ENCODE measurements at places on chromosomes 3 and 15.

DNA sequence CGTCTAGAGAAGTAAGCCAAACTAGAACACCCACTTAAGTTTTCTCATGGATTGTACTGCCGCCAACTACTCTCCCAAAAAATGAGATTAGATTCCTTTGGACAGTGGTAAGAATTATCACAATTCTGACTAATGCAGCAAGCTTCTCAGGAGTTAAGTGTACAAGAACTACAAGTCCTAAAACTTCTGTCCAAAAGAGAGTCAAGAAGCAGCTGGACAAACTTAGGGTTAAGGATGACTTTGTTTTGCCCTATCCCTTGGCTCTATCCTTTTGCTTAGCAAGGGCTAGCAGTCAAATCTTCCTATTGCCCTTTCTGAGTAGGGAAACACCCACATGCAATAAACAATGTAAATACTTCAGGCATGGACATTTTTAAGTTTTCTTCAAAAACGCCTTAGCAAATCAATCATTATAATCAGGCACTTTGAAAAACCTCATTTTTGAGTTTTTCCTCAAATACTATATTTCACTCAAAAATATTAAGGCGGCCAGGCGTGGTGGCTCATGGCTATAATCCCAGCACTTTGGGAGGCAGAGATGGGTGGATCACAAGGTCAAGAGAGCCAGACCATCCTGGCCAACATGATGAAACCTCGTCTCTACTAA lies 19.5 kb downstream of the RAF1 start:
- DNase-seq: no peak

DNA sequence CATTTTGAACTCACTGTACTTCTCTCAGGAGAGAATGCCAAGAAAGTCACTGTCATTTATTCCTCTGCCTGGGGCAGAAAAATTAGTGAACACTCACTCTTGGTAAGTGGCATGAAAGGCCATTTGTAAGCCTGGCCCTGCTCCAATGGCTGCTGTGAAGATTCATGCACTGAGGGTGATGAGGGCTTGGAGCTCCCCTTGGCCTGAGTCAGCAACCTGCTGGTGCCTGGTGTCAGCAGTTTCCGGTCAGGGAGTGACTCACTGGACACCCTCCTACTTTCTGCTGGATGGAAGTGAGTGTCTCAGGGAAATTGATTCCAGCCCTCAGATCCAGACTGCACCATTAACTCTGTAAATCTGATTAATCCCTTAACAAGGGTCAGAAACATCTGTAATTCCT lies 37.6 kb downstream of the TRA2B start:
- no peak for DNase-seq

- DNase-seq: no peak
These were observed 500 bp upstream of the RAB6B start for GRCh38 chr3:133896002-133896761.

GRCh38 chr15:73747847-73748590 lies 5.1 kb downstream of the INSYN1 start:
- no peak for DNase-seq

GRCh38 chr15:87496109-87496508 lies 760.4 kb downstream of the NTRK3 start:
- DNase-seq: no peak

- DNase-seq: no peak
These were observed 785.9 kb downstream of the GRM7 start for GRCh38 chr3:7646851-7647250.

DNA sequence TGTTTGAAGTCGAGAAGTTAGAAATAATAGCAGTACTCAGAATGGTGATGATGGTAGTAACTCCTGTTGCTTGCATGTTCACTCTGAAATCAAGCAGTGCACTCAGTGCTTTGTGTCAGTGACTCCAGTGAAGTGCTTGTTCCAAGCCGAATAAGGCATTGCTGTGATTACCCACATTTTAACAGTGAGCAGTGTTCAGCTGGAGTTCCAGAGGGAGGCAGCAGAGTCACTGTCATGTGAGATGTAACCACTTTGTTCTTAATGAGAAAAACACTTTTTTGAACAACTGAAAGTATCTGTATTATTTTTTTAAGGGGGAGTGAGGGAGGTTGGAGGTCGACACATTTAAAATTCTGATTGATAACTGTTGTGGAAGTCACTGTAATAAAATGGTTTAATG lies 3.7 kb downstream of the MDFIC2 start:
- DNase-seq: peak; percentile 1

DNA sequence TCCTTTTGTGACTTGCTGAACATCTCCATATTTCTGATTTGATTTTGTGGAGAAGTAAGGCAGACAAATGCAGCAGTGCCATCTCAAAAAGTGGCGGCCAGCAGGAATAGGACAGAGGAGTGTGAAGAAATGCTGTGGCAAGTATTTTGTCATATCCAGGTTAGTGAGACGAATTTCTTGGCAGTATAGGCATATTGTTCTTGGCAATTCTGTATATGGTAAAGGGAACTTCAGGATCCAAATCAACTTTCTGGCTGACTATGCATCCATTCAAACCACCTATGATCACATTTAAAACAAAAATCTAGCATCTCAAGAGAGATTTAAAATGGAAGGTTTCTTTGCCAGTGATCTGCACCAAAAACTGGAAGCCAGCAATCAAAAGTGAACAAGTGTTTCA lies 228.0 kb downstream of the DTWD1 start:
- no peak for DNase-seq

- DNase-seq: no peak
These were observed 80.7 kb downstream of the CHST2 start for GRCh38 chr3:143200001-143200924.

GRCh38 chr15:35696767-35697231 lies 150.8 kb upstream of the DPH6 start:
- DNase-seq: no peak

DNA sequence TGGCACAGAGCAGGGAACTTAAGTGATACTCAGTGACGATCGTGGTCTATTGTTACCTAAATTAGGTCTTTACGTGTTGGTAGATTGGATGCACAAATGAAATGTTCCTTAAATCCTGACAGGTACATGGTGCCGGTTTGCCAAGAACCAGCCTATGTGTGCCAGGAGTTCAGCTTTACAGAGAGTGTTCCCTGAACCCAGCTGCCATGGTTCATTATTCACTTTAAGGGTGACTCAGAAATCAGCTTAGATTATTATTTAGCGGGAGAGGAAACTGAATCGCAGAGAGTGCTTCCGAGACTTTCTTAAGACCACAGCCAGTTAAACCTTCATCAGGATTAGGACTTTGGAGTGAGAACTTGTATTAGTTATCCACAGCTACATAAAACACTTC lies 21.5 kb downstream of the FAM43A start:
- DNase-seq: no peak

DNA sequence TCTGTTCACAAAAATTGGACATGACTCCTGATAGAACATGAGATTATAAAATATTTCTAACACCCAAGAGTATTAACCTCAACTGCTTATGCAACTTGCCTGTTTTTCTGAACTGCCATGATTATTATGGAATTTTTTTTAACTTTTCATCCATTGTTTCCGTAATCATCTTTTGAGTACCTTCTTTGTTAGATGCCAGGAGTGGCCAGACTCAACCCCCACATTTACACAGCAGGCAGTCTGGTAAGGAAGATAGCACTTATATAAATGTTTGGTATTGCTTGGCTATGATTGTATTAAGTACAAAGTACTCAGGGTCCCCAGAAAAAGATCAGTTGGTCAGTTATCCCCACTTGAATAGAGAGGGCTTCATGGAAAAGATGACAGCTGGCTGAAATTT lies 74.3 kb downstream of the CRYBG3 start:
- no peak for DNase-seq

GRCh38 chr15:100901296-100901695 lies 17.9 kb upstream of the LRRK1 start:
- no peak for DNase-seq

DNA sequence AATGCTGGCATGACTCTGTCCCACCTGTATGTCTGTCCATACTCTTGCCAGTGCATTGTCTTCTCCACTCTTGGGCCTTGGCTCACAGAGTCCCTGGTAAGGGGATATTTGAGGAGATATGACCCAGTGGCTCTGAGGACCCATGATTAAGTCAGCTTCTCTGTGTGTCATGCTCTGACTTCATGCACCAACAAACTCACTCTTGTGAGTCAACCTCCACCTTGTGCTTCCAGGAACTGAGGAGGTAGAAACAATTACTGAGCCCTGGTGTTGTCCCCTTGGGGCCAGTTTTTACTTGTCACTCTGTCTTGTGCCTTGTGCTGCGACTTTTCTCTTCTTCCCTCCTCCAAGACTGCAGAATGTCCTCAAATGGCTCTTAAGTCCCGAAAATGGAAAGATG lies 127.1 kb downstream of the ABHD5 start:
- DNase-seq: no peak

DNA sequence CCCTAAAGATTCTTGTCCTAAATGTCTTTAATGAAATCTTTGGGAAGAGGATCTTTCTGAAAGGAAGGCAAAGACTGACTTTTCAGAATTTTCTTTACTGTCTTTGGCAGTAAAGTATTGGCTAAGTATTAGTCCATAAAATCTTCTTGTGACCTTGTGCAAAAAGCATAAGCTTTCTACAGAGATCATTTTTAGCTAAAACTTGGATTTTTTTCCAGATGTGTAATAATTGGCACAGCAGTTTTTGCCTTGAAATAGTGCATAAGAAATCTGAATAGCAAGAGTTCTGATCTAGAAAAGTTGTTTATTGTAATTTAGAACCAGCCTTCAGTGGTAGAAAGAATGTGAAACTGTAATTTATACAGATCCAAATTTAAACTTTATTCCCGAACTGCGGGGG lies 122.8 kb upstream of the CGNL1 start:
- no peak for DNase-seq

DNA sequence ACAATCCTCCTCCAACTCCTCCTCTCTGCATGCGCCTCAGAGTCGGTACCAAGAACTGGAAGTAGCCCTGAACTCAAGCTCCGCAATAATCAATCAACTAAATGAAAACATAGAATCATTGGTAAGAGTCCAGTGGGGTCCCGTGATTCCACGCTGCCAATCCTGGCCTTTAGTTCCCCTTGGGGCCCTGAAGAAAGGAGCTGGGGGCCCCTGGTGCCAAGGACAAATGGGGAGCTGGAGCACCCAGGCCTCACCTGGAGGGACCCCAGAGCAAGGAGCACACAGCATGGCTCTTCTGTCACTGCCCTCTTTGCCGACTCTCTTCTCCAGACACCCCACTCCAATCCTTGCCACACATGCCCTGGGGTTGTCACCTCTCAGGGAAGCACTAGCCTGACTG lies 80.3 kb downstream of the ADAMTS7 start:
- DNase-seq: no peak

GRCh38 chr3:127690106-127690505 lies 17.4 kb downstream of the ABTB1 start:
- no peak for DNase-seq

GRCh38 chr3:10280177-10280529 lies 12.6 kb downstream of the GHRL start:
- DNase-seq: no peak

DNA sequence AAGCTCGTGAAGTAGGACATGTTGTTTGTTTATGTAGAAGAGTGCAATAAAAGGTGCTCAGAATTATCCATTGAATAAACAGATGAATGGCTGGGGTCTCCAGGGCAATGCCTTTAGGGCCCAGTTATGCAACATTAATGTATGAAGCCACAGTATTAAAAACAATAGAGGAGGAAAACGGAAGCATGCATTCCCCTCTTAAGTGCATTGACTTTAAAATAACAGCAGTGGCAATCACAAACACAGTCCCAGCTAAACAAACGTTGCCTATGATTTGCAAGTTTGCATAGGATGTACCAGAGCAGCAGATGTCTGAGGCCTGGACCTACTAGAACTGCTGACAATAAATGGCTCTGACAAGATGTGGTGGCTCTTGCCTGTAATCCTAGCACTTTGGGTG lies 60.6 kb upstream of the GCNT3 start:
- DNase-seq: no peak

DNA sequence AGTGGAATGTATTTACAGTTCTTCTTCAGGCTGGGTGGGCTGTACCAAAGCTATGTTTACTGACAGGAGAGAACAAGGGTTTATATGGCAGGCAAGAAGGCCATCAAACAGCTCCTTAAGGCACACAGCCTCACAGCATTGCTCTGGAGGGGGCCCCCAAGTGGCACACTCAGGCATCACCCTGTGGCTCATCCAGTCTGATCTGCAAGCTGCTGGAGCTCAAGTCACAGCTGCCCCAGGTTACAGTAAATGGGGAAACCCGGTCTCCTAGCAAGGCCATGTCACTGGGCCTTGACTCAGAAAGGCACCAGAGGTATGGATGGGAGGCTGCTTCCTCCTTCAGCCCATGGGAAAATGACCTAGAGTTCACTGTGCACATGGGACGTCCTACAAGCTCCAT lies 67.5 kb downstream of the TFG start:
- DNase-seq: no peak

- DNase-seq: no peak
These were observed 348.5 kb upstream of the SOX2 start for GRCh38 chr3:181363231-181363630.

- DNase-seq: no peak
These were observed 2.1 kb downstream of the QTRT2 start for GRCh38 chr3:114058646-114059045.

- DNase-seq: peak; percentile 91
These were observed 1.5 kb downstream of the MSL2 start for GRCh38 chr3:136194409-136195257.

- no peak for DNase-seq
These were observed 39.5 kb downstream of the TIGIT start for GRCh38 chr3:114333180-114333922.
